ENCODE measurements at places on chromosomes 4 and X.

DNA sequence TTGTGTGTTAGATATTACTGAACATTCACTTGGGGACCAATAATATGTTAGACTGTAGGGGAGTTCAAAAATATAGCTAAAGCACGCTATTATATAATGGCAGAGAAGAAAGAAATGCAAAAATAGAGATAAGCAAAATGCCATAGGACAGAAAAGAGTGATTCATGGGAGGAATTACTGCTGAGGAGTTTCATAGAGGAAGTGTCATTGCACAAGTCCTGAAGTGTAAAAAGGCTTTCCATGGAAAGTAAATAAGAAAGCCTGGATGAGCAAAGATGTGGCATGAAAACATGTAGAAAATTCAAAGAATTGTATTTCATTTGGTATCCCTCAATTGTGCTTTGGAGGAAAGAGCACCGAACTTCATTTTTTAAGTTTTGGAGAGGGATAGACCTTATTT lies 14.5 kb downstream of the HMGB2 start:
- no peak for DNase-seq

GRCh38 chr4:185384930-185385331 lies 10.8 kb downstream of the LRP2BP start:
- no peak for DNase-seq

DNA sequence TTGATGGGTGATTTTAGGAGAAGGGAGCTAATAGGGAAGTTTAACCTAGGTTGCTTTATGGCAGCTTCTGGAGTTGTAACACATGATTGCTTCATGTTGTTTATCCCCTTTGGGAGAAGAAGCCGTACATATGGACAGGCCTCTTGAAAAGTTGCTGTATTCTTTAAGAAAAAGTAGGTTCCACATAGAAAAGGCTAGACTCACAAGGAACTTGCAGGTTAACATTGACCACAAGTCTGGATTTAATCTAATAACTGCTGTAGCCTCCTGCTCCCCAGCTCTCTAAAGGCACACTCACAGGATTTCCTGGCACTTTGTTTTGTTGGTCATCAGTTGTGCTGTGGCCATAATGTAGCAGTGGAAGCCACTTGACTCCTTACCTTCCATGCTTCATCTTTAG lies 19.7 kb downstream of the FNIP2 start:
- no peak for DNase-seq

- no peak for DNase-seq
Measured at GRCh38 chrX:63526863-63527262, 175.7 kb upstream of the SPIN4 start.

- DNase-seq = no peak
Measured at GRCh38 chrX:136762820-136763452, 17.8 kb downstream of the ARHGEF6 start.

DNA sequence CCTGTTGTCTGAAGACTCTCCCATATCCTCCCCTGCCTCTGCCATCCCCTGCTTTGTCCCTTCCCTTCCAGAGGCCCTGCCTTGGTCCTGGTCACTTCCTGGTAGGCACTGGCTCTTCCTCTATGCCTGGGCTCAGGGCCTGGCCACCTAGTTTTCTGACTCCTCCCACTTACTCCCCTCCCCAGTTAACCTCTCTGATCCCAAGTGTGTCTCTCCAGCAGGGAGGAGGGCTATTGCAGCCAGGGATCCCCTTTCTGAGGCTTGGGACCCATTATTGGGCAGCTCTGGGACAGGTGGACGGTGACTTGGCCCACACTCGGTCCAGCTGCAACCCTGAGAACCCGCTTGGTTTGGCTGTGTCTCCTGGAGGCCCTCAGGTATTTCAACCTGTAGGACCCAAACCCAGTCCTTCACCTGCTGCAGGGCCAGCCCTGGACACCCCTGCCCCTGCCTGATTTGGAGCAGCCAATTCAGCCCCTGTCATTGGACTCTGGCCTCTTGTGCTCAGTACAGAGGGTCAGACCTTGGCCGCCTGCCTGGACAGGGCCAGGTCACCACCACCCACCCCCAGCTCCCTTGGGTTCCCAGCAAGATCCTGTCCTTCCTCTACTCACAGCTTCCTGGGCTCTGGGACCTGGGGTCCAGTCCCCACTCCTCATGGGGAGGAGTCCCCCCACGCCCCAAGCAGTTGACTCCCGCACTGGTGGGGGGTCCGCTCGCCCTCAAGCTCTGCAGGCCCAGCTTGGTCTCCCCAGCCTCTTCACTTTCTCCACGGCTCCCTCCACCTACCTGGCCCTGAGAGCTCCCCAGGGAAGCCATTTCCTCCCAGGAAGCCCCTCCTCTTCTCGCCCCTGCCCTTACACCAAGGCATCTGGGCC lies 1.1 kb upstream of the SH3BP2 start:
- no peak for DNase-seq

DNA sequence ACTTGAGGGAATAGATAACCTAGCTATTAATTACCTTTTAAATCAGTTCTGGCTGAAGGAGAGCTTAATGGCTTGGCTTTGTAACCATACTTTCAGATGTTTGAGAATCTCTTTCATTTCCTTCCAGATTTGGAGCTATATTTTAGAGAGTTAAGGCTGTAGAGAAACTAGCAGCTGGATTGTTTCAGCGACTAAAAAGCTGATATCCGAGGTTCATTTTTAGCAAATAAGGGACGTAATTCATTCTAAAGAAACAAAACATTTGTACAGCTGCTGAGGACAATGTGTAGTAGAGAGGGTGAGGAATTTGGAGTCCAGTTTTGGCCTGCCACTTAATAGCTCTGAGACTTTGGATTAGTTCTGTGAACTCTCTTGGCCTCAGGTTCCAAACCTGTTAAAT lies 12.2 kb downstream of the OSTC start:
- no peak for DNase-seq

DNA sequence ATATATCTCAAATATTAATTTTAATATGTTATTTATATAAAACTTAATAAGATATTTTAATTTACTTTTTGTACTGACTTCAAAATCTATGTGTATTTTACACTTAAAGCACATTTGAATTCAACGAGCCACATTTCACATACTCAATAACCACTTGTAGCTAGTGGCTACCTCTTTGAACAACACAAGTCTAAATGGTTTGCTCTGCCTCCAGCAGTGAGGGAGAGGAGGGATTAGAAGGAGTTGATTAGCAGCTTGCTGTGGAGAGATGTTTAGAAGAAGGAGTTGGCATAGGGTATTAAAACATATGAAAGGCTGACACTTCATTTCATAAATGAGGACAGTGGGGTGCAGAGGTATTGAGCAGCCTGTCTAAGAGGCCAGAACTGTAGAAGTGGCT lies 124.0 kb downstream of the ARHGAP24 start:
- DNase-seq = no peak

DNA sequence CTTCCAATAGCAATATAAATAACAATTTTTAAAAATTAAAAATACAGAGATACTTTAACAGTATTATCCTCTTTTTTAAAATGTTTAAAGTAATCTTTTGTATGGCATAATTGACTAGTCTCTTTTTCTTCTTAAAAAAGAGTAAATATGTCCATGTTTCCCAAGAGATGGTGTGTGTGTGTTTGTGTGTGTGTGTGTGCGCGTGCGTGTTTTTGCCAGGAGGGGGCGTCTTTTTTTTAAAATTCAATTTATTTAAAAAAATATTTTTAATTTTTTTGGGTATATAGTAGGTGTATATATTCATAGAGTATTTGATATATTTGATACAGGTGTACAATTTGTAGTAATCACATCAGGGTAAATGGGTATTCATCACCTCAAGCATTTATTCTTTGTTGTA lies 1073.7 kb downstream of the PCDH7 start:
- DNase-seq = no peak

DNA sequence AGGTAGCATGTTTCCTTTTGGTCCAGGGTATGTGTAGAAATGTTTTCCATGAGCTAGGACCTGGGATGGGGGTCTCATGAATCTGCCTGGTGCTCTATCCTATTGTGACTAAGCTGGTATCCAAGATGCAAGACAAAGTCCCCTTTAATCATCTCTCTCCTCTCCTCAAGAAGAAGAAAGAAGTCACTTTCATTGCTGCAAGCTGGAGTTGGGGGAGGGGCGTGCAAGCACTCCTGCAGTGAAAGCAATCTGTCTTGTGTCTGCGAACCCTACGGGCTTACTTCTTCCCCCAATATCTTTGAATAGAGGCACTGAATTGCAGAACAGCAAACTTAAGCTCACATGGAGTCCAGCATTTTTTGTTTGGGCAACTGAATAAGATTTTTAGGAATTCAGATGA lies 27.2 kb upstream of the GRPR start:
- DNase-seq = no peak

DNA sequence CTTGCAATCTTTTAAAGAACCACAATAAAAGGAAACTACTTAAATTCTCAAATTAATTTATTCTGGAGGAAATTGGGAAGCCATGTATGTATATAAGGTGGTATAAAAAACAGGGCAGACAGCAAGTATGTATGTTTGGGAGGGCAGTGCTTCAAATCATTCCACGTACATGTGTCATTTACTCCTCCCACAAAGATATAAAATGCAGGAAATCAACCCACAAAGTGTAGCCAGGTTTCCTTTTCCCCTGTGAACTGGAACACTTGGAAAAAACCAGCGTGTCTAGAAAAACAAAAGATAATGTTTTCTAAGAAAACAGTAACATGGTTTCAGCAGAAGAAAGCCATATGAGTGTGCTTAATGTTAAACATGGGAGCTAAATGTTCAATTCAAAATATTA lies 156.7 kb upstream of the FAM47A start:
- no peak for DNase-seq

- no peak for DNase-seq
Measured at GRCh38 chrX:14673236-14673635, 143.9 kb downstream of the GLRA2 start.

- DNase-seq = peak; percentile 68
Measured at GRCh38 chrX:44874420-44875184, 1.6 kb downstream of the KDM6A start.

DNA sequence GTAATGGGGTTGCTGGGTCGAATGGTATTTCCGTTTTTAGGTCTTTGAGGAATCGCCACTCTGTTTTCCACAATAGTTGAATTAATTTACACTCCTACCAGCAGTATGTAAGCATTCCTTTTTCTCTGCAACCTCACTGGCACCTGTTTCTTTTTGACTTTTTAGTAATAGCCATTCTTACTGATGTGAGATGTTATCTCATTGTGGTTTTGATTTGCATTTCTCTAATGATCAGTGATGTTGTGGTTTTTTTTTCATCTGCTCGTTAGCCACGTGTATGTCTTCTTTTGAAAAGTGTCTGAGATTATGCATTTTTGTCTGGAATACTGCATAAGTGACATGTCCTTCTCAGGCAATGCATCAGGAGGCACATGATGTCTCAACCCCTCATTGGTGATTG lies 28.8 kb downstream of the REPS2 start:
- no peak for DNase-seq

DNA sequence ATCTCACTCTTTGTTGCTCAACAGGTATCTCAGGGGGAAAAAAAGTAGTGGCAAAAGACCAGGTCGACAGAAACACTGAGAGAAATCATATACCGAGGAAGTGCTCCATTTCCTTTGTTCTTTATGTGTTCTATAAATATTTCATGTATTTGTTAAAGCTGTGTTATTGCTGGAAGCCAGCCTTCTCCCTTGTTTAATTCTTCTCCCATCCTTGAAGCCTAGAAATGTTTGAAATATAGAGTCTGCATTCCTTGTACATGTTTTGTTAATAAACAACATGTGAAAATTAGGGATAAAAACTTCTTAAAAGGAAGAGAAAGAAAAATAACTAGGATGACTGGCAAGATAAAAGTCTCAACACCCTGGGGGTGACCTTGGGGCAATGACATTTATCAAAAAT lies 186.2 kb downstream of the ANKRD50 start:
- DNase-seq = no peak

DNA sequence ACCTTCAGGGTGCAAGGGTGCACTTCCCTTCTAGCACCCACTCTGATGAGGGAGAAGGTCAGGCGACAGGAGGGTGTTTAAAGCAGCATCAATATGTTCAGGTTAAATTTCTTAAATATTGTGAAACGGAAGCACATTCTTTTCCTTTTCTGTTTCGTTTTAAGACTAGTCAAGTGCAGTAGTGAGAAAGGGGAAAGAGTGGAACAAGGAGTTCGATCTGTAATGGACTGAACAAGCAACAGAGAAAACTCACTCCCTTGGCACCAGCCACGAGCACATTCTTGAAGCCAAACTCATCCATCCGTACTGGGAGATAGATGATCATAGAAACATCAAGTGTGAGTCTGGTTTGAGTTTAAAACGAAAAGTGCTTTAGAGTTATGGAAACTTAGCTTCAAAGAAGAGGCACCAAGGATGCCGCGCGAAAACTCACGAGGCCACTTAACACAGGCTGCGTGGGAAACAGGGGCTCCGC lies 815 bp downstream of the FAM53A start:
- DNase-seq = peak; percentile 20

- DNase-seq = peak; percentile 84
Measured at GRCh38 chrX:49186125-49187027, at the start of gene PRICKLE3. PRICKLE3 (minus strand) TSS chrX:49186373; CDS start chrX:49186297, 76 bp downstream.

DNA sequence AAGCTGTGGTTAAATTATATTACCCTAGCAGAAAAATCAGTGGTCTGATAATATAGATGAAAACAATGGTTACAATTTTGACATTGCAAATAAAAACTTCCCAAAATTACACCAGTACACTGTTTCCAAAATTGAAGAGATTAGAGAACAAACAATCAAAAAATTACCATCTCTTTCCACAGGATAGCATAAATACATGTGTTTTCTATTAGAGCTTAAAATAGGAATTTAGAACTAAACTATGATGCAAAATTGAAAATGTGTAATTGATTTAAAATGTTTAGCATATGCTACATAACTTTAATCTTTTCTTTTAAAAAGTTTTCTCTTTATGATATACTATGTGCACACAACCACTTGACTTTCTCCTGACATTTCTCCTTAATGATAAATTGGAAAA lies 6.7 kb downstream of the EDNRA start:
- DNase-seq = no peak

DNA sequence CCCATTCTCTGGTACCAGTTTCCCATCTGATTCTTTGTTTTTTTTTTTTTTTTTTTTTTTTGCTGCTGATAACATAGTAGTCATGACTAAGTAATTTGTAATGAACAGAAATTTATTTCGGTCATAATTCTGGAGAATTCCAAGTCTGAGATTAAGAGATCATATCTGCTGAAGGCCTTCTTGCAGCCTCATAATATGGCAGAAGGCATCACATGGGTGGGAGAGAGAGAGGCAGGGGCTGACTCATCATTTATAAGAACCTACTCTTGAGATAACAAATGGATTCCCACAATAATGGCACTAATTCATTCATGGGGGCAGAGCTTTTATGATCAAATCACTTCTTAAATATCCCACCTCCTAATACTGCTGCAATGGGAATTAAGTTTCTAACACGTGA lies 1034.3 kb downstream of the STIM2 start:
- DNase-seq = no peak

- DNase-seq = no peak
Measured at GRCh38 chr4:80921441-80921840, 109.1 kb upstream of the BMP3 start.

- DNase-seq = no peak
Measured at GRCh38 chr4:5157791-5158770, 106.8 kb downstream of the STK32B start.

GRCh38 chrX:133054761-133055405 lies 42.0 kb downstream of the USP26 start:
- no peak for DNase-seq

GRCh38 chrX:17836830-17837229 lies 24.3 kb downstream of the RAI2 start:
- DNase-seq = no peak
